ENCODE measurements at places on chromosomes 1 and 21. TPM values are rescaled to one million over a fixed set of nuclear protein-coding genes. Genes with fewer than 3 reads are reported as not detected.

The TIE1 gene
- 694 TPM for total RNA-seq

The SLC25A34 gene
- 0.38 TPM for total RNA-seq

The FCAMR gene
- total RNA-seq = not detected

The CENPF gene
- 15.2 TPM for total RNA-seq

The PGLYRP3 gene
- not detected for total RNA-seq

The TBX15 gene
- total RNA-seq = 0.28 TPM

The RXRG gene
- not detected for total RNA-seq

The KRTAP13-3 gene
- not detected for total RNA-seq

The MOV10 gene
- 38.0 TPM for total RNA-seq

The GJA4 gene
- total RNA-seq = 68.6 TPM

The PIGP gene
- 4.7 TPM for total RNA-seq

The ADGRL2 gene
- 63.3 TPM for total RNA-seq

The CLCA4 gene
- total RNA-seq = not detected

The CD34 gene
- 51.4 TPM for total RNA-seq

The VWA5B1 gene
- total RNA-seq = not detected

The MROH9 gene
- not detected for total RNA-seq

The MYOG gene
- not detected for total RNA-seq

The CD1C gene
- total RNA-seq = not detected

The GPR25 gene
- total RNA-seq = not detected

The IL12RB2 gene
- total RNA-seq = not detected

The IL19 gene
- total RNA-seq = not detected

The PROX1 gene
- 3.1 TPM for total RNA-seq

The TSPAN1 gene
- total RNA-seq = 0.45 TPM

The HES3 gene
- not detected for total RNA-seq

The C1orf53 gene
- total RNA-seq = 2.6 TPM

The HYI gene
- 121 TPM for total RNA-seq

The GADD45A gene
- total RNA-seq = 46.9 TPM

The GLIS1 gene
- total RNA-seq = 0.28 TPM

The PNRC2 gene
- 109 TPM for total RNA-seq

The LIN9 gene
- total RNA-seq = 4.7 TPM

The BROX gene
- 27.3 TPM for total RNA-seq

The HMGCL gene
- 30.6 TPM for total RNA-seq

The RAB29 gene
- 19.7 TPM for total RNA-seq

The AKR1A1 gene
- total RNA-seq = 137 TPM

The HSD3B2 gene
- total RNA-seq = not detected

The C1orf87 gene
- total RNA-seq = not detected

The GCSAML gene
- not detected for total RNA-seq

The PTP4A2 gene
- 303 TPM for total RNA-seq

The RNF186 gene
- not detected for total RNA-seq

The SLC22A15 gene
- 0.47 TPM for total RNA-seq

The COL24A1 gene
- total RNA-seq = 0.09 TPM

The TMPRSS3 gene
- total RNA-seq = not detected

The LMX1A gene
- total RNA-seq = not detected

The RPE65 gene
- not detected for total RNA-seq

The NRDC gene
- total RNA-seq = 51.6 TPM

The INSRR gene
- not detected for total RNA-seq

The ARHGEF2 gene
- total RNA-seq = 120 TPM

The SPSB1 gene
- total RNA-seq = 21.3 TPM

The SPRR5 gene
- total RNA-seq = not detected

The C2CD2 gene
- 21.5 TPM for total RNA-seq

The E2F2 gene
- 0.81 TPM for total RNA-seq

The APCS gene
- not detected for total RNA-seq

The EPHA10 gene
- total RNA-seq = not detected

The TMEM269 gene
- total RNA-seq = not detected

The STYXL2 gene
- not detected for total RNA-seq

Measured in endothelial cell of coronary artery (primary cell).